ENCODE measurements at places on chromosomes 16 and 17. TPM values are rescaled to one million over a fixed set of nuclear protein-coding genes. Genes with fewer than 3 reads are reported as not detected.

DNA sequence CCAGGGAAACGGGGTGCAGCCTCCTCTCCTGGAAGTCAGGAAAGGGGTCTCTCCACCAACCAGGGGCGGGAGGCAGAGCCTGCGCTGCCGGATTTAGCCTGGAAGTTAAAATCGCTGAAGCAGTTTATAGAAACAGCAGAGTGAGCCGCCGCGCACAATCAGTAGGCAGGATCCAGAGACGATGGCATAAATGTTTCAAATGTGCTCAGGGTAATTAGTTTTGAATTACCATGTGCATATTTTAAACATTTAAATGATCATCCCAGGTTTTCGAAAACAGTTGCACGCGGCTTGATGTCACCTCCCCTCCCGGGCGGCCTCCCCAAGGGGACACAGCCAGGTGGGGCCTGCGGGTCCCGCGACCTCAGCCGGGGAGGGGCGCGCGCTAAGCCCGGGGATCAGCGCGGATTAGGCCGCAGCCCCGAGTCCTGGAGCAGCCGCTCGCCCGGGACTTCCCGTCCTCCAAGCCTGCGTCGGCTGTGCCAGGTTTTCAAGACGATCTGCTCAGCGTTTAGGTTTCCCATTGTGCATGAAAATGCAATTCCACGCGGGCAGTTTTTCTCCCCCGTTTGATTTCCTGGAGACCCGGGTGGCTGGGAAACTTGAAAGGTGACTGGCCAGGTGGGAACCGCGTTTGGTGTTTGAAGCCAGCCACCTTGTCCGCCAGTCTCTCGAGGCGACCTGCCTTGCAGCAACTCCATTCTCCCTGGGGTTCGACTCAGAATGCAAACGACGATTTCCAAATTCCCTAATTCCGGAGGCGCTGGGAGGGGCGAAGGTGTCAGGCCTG, 78.3 kb downstream of the RPA1 start:
- H3K4me1 ChIP-seq: peaks cover 7% of the 10 kb centered on the region
- no peak for DNase-seq
- H3K27ac ChIP-seq: no peak overlapping the region
- no peaks in the 10 kb centered on the region for H3K36me3 ChIP-seq

- H3K27ac ChIP-seq: no peak overlapping the region
- H3K36me3 ChIP-seq: no peaks in the 10 kb centered on the region
- H3K27me3 ChIP-seq: no peaks in the 10 kb centered on the region
- H3K4me1 ChIP-seq: no peaks in the 10 kb centered on the region
- H3K4me3 ChIP-seq: no peak overlapping the region
- DNase-seq: no peak
Observed at GRCh38 chr16:27859020-27859419, 204.5 kb downstream of the GSG1L start.

GRCh38 chr16:31874366-31875111, 932 bp downstream of the ZNF267 start:
- peak overlapping the region; percentile 97 for H3K27ac ChIP-seq
- peak overlapping the region; percentile 87 for H3K4me3 ChIP-seq
- peak; percentile 47 for DNase-seq
- peaks cover 76% of the 10 kb centered on the region for H3K4me1 ChIP-seq
- peaks cover 71% of the 10 kb centered on the region for H3K36me3 ChIP-seq

- H3K4me1 ChIP-seq: no peaks in the 10 kb centered on the region
- DNase-seq: no peak
- H3K4me3 ChIP-seq: no peak overlapping the region
- H3K36me3 ChIP-seq: no peaks in the 10 kb centered on the region
- peaks cover 23% of the 10 kb centered on the region for H3K27me3 ChIP-seq
- no peak overlapping the region for H3K27ac ChIP-seq
Observed at GRCh38 chr16:86878236-86879080, 300.1 kb downstream of the FOXL1 start.

DNA sequence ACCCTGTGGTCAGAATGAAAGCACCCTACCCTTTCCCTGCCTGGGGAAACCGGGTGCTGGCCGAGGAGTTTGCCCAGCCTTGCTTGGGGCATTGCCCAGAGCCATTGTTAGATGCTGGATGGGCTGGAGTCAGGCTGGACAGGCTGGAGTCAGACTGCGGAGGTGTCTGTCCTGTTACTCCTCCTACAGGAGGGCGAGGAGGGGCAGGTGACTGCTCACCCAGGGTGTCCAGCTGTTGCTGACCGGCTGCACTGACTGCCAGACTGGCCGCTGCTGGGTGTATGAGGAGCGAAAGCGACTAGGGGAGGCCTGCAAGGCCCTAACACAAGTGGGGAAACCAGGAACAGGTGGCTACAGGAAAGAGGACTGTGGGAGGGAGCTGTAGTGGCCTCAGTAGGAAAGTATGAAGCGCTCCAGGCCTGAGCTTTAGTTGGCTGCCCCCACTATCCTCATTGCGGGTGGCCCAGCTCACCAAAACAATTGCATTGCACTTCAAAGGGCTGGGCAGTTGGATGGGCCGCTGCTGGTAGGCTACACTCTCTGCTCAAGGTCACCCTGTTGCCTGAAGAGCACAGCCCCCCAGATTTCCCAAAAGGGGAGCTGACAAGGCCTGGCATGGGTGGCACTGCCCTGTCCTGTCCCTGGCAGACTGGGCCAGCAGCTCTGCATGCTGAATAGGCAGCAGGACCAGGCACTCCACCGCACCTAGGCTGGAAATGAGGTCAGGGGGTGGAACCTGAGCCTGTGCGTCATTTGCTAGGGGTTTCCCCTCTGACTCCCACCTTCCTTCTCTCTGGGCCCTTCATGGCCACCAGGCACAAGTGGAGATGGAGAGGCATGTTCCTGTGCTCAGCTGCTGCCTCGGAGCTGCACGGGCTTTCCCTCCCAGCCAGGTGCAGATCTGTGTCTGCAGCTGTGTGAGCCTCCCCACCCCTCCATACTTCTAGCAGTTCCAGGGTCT, 18.4 kb downstream of the LDHD start:
- DNase-seq: peak; percentile 79
- peak overlapping the region; percentile 84 for H3K27ac ChIP-seq
- peak overlapping the region; percentile 4 for H3K4me3 ChIP-seq
- peaks cover 52% of the 10 kb centered on the region for H3K4me1 ChIP-seq
- H3K27me3 ChIP-seq: no peaks in the 10 kb centered on the region

Gene ACE
- 10.6 TPM for total RNA-seq
